ENCODE measurements at places on chromosomes 7 and 10.

DNA sequence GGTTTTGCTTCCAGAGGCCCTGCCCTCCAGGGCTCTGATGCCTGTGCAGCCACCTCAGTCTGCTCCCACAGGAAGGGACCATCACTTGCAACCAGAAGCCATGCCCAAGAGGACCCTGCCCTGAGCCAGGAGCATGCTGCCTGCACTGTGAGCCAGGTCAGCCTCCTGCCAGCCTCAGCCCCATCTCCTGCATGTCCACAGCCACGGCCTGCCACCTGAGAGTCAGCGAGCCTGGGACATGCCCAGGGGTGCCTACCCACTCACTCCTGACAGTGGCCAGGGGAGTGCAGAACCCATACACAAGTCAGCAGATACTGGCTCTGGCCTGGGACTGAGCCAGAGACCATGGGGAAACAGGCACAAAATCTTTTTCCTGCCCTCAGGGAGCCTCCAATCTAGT, 6.6 kb upstream of the KCP start:
- no peak for DNase-seq

GRCh38 chr7:158559356-158559755, 28.3 kb downstream of the PTPRN2 start:
- no peak for DNase-seq

GRCh38 chr7:114264023-114264422, 150.6 kb upstream of the FOXP2 start:
- DNase-seq = no peak

- DNase-seq = no peak
Observed at GRCh38 chr7:113796557-113796956, 122.3 kb downstream of the PPP1R3A start.

- DNase-seq = no peak
Observed at GRCh38 chr10:131843881-131844284, 56.9 kb upstream of the PPP2R2D start.

GRCh38 chr10:26887611-26888215, 27.0 kb upstream of the ABI1 start:
- no peak for DNase-seq

DNA sequence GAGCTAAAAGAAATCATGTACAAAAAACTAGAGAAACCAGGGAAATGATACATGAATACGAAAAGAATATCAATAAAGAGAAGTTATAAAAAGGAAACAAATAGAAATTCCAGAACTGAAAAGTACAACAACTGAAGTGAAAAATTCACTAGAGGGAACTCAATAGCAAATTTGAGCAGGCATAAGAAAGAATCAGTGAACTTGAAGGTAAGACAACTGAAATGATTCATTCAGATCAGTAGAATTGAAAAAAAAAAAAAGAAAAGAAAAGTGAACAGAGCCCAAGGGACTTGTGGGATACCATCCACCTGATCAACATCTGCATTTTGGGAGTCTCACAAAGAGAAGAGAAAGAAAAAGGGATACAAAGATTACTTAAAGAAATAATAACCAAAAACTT, 78.3 kb downstream of the HHEX start:
- DNase-seq = no peak

- no peak for DNase-seq
Observed at GRCh38 chr7:46319841-46320240, 398.8 kb upstream of the IGFBP3 start.

DNA sequence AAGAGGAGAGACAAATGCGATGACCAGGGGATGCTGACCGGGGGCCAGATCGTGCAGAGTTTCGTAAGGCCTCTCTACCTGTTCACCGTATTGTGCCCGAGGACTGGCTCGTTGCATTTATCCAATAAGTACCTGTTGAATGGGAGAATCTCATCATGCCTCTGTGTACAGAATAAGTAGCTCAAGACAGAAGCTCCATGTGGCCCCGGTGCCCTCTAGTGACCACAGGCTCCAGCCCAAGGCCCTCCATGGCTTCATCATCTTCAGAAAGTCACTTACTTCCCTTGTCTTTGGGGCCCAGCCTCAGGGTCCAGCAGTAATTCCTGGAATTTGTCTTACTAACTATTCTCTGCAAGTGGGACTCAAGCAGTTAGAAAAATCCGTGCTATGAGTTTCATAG, 151.0 kb downstream of the CHN2 start:
- DNase-seq = no peak

GRCh38 chr10:124127965-124128810, 34.8 kb upstream of the CHST15 start:
- DNase-seq = no peak

DNA sequence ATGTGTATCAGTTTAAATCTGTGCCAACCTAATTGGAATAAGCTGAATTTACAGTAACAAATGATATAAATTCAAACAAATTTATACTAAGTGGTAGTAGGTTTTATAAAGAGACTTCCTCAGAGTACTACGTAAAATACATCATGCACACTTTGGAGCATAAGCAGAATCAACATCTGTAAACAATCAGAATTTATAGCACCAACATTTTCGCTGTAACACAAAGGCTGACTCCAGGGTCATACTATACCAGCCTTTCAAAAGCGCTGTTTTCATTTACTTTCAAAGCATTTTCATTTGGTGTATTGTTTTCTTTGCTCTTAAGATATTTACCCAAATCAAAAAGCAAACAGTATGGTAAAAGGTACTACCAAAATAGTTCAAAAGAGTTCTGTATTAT, 29.3 kb upstream of the TMEM168 start:
- no peak for DNase-seq

- no peak for DNase-seq
Observed at GRCh38 chr10:130017631-130018022, 53.6 kb upstream of the EBF3 start.

DNA sequence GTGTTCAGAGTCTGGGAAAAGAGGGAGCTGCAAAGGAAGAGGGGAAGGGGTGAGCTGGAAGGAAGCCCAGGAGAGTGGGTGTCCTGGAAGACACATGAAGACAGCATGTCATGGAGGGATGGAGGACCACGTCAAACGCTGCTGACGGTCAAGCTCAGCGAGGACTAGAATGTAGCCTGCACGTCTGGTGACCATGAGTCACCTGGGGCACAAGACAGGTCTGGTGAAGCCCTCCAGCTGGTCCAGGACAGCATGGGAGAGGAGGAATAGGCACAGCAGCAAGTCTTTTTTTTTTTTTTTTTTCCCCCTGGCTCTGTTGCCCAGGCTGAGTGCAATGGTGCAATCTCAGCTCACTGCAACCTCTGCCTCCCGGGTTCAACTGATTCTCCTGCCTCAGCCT, 19.6 kb upstream of the AMZ1 start:
- no peak for DNase-seq

DNA sequence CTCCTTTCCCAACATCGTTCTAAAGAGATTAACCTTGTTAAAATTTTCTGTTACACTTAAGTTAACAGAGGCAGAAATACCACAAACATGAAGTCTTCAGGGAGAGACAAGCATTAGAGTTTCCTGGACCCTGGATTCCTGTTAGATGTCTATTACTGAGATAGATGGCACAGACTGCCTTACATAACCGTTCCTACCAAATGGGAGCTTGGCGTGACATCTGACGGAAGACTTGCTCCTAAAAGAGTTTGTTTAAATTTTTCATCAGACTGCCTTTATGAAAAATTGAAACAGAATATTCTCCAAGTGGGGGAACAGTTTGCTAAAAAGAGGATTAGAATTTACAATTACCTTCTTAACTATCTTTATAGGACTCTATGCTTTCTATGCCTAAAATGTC, 22.7 kb downstream of the ANK3 start:
- no peak for DNase-seq

- DNase-seq = no peak
Observed at GRCh38 chr7:47846138-47846836, 102.0 kb downstream of the PKD1L1 start.

DNA sequence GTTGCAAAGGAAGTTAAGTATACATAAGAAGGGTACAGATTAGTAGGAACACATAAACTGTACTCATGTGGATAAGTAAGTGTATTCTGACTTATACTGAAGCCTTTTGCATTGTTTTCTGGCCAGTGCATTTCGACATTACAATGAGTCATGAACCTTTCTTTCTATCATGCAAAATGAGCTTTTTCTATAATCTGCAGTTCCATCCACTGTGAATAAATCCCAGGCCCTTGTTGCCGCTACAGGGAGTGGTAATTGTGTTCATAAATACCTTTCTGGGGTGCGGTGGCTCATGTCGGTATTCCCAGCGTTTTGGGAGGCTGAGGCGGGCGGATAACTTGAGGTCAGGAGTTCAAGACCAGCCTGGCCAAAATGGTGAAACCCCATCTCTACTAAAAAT, 858.3 kb downstream of the GRM8 start:
- no peak for DNase-seq

DNA sequence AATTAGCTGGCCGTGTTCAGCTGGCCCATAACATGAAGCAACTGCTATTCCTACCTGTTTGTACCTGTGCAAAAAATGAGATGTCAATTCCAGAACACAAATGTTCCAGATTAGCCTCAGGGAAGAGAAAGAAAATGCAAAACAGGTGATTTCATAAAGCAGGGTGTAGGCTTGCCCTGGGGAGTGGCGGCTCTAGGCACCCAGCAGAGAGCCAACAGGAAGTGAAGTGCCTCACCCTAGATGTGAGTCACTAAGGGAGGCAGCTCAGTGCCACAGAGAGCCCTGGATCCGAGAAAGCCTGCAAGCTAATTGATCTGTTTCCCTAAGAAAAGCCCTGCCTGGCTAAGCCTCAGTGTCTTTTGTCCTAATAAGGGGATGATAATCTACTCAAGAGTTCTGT, 240.0 kb downstream of the ARHGAP21 start:
- no peak for DNase-seq

DNA sequence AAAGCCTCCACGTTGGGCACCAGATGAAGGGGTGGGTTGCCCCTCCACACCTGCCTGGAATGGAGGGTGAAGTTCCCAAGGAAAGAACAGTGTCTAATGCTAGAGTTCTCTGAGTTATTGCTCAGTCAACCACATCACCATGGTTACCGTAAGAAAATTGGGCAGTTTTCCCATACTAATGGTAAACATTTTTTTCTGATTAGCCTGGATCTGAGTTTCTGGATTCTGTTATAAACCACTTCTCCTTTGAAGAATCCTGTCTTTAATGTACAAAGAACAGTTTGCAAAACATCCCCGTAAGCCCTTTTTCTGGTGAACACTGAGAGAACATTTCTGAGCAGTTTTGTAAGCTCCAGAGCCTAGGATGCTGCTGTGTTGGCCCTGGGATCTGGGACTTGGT, 45.5 kb downstream of the ABCC2 start:
- no peak for DNase-seq

DNA sequence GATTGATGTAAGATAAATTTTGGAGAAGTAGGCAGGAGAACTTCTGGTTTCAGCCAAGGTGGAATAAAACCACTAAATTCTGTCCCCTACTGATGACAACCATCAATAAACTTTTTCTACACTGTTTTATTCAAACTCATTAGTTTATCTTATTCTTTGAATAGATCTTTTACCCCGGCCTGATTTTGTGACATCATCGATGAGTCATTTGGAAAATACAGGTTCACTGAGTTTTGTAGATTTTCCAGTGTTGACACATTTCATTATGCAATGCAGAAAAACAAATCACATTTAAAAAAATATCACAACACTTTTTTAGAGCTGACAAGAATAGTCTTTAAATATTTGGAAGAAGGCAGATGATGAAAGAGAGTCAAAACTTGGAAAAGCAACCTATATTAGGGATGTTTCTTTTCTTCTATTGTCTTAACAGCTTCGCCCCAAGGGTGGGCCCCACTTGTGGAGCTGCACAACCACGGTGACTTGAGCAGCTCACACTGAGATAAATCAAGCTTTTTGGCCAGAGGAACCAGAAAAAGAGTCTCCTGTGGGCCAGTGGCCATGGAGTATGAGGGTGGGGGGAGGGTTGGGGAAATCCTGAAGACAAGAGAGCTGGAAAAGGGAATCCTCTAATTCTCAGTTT, 112.8 kb downstream of the PTEN start:
- DNase-seq = no peak

DNA sequence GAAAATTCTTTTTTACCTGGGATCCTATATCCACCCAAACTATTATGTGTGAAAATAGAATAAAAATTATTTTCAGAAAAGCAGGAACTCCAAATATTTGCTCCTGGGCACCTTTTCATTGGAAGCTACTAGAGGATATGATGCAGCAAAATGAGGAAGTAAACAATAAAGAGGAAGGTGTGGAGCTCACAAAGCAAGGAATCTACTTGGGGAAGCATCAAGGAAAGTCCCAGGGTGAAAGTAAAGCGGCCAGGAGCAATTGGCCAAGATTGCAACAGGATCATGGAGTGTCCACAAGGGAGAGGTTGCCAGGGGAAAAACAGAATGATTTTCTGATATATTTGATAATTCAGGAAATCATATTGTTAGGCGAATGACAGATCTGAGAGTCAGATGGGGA, 80.8 kb downstream of the CARD11 start:
- DNase-seq = no peak

GRCh38 chr7:44431091-44431608, 59.3 kb downstream of the NUDCD3 start:
- DNase-seq = no peak

GRCh38 chr10:123427165-123427786, 238.9 kb upstream of the GPR26 start:
- no peak for DNase-seq

DNA sequence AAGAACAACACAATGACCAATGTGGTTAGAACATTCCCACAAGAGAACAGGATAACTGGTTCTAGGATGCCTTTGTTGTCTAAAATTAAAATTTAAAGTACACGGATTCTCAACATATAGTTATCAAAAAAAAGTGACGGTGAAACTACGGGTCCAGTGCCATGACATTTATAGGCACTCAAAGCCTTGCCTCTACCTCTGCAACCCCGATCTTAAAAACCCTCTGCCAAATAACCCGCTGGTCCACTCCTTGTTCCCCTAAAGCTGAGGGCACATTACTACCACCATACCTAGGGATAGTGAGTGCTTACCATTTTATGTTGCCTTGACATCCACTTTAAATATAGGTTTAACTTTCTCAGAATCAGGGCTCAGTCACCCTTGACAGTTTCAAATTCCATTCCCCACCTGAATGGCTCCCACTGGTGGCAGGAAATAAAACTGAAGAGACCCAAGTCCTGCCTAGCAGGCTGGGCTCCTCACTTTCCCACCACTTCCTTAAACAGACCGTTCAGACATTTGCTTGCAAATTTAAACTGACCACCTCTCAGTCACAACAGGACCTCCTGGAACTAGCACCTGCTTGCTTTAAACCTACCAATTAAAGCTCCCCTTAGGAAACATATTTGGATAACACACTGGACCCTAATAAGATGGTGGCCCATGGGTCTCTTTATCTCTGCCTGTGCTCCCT, 169.9 kb upstream of the ASAH2 start:
- no peak for DNase-seq

Data from stimulated activated CD4-positive, alpha-beta T cell treated with anti-CD3 and anti-CD28 coated beads, TNF-alpha, amount 100 ng/mL, for 4 hours (primary cell).